HT1080 (cell line): ENCODE measurements at places on chromosomes 2 and 18.

DNA sequence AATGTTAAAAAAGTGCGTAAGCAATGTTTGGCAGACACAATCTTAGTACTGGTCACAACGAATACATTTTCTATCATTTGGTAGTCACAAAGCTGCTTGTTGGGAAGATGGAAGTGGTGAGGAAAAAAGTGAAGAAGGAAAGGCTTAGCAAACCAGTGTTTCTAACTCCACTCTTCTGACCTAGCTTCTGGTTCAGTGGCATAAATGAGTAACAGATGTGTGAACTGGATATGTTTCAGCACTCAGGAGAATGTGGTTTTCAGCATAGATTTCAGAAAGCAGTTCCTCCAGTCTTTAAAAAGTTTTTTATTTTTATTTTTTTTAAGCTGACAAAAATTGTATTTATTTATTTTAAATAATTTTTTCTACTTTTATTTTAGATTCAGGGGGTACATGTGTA is 357.1 kb downstream of the CPS1 start:
- no peak for DNase-seq

DNA sequence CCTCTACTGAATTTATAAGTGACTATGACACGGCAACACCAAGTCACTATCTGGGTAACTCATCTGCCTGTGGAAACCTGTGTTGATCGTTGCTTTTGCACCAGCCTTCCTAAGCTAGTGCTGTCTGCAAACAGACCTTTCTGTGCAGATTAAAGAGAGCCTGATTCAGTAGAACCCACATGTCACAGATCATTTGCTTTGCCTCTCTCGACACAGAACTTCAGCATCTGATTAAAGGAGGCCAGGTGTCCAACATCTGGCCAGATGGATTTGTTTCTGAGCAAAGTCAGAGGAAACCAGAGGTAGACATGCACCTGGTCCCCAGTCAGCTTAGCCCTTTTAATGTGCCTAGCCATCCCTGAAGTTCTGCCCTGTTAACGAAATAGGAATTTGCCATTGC is 15.0 kb upstream of the TTR start:
- no peak for DNase-seq

DNA sequence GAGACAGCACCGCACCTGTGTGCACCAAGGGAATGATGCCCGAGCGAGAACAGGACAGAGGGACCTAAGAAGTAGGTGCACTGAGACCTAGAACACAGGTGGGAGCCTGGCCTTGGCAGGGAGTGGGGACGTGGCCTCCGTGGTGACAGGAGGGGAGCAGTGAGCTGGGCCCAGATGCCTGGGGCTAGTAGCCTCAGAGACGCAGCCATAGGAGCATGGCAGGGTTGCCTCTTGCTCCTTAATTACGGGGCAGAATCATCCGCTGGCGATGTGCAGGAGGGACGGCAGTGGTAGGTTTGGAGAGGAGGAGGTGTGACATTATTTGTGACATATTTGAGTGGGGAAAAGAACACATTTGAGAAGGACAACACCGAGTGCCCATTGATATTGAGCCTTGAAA is 57.0 kb upstream of the HPCAL1 start:
- no peak for DNase-seq

GRCh38 chr2:126649101-126649500 is 6.9 kb upstream of the GYPC start:
- DNase-seq, result no peak

DNA sequence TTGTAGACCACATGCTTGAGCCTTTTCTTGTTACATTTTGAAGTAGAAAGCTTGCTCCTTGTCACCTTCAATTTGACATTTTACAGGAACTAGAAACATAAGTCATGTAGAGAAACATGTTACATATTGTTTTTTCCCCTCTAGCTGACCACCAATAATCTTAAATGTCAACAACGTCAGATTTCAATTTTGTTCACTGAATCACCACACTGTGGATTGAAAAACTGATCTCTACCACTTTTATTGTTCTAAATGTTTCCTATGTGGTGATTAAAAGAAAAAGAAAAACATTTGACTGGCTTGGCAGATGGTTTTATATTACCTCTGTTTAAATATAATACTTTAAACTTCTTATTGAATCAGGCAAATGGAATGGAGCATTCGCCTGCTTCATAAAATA is 87.7 kb downstream of the DSEL start:
- DNase-seq, result no peak

DNA sequence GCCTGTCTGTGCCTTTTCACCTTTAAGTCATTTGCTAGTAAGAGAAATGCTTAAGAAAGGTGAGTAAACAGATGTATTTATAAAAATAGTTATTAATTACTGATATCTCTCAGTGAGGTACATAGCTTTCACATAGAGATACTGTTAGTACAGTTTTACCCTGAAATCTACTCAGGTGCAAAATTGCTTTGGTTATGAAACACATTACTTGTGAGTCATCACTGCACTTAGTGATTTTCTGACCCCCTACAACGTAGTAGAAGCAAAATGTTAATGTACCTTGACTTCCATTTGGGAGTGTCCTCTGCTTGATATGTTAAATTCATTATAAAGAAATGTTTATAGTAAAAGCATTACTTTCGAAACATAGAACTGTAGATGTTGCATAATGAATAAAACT is 6.5 kb downstream of the GLS start:
- peak; percentile 45 for DNase-seq

- no peak for DNase-seq
These were observed 12.9 kb upstream of the ETAA1 start for GRCh38 chr2:67384123-67384822.

DNA sequence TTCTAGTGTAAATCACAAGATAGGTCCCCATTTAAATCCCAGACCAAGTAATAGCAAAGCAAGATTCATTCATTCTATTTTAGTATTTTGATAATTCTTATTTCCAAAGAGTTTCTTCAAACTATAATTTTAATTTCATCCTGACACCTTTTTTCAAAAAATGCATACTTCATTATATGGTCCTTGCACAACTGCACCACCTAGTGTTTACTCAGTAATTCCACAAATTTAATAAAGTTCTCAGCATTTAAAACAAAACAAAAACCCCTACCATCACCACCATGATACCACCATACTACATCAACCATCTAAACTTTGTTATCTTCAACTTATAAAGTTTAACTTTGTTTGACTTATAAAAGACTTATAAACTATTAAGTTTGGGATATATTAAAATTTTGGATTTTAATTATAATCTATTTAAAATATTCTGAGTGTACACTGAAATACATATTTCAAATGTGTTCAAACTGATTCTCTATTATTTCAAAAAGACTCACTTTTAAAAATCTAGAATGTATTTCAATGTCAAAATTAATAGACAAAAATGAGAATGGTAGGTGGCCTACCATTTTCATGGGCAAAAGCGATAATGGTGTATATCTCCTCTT is 44.2 kb downstream of the WDPCP start:
- DNase-seq, result peak; percentile 17

DNA sequence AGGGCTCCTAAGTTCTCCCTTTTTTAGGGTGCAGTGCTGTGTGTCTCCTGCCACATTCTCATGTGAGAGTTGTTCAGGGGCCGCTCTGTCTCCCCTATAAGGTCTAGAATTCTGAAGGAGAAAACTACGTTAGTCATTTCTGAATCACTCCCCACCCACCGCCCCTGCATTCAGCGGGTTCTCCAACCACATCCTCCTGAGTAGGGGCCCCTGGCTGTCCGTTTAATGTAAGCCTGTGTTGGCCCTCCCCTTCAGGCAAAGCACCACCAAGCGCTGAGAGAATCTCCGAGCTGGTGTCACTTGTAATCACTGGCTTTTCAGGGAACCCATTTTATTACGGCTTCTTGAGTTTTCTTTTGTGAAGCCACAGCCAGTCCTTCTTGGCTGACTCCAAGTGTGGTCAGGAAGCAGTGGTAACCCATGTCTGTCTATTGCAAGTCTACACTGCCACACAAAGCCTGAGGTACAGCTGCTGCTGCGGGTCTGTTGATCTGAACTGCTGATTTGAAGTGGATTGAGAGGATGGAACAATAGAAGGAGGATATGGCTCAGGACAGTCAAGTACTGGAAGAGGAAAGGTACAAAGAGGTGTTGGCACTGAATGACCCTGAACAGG is 16.9 kb downstream of the LCT start:
- peak; percentile 85 for DNase-seq

GRCh38 chr2:180456801-180457200 is 449.7 kb upstream of the CWC22 start:
- DNase-seq, result no peak

DNA sequence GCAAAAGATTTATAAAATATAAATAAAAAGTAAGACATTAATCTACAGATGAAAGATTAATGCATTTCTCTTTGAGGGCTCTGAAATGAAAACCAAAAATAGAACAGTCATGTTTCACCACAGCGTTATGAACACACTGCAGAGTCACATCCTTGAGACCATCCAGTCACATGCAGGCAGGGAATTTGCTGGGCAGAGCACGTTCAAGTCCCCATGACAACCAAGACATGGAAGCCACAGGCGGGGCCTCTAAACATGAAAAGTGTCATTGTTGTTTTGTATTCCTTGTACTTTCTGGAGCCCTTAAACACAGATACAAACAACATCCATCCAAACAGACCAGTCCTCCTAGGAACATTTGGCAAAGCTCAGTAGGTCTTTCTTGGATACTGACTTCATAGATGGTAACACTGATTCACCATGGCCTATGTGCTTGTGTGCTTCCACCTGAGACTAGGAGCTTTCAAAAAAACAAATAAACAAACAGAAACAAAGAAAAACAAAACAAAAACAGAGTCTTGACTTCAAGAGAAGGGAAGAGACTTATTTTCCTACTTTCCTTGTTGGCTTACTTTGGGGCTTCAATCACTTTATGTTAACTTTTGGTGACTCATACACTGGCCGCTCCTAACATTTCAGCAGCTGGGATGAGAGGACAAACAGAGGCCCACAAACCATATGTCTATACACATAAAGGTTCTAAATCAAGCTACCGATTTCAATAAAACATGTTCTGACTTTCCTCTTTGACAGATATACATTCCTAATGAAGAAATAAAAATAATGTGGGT is 99.5 kb upstream of the CCDC85A start:
- peak; percentile 30 for DNase-seq

DNA sequence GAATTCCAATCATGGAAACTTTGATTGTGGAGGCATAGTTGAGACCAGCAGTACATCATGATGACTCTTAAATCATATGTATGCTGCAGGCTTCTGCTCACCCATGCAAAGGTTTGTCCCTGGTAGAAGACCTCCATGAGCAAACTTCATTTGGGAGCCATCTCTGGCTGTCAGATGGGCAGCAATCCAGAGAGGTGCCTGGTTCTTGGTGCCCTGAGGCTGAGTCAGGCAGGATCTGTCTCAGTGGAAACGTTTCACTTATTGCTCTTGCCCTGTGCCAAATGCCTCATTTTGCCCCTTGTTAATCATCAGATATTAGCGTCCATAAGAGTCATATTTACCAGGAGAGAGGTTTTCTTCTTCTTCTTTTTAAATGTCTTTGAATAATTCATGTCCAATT is 151.5 kb upstream of the CELF4 start:
- DNase-seq, result no peak

DNA sequence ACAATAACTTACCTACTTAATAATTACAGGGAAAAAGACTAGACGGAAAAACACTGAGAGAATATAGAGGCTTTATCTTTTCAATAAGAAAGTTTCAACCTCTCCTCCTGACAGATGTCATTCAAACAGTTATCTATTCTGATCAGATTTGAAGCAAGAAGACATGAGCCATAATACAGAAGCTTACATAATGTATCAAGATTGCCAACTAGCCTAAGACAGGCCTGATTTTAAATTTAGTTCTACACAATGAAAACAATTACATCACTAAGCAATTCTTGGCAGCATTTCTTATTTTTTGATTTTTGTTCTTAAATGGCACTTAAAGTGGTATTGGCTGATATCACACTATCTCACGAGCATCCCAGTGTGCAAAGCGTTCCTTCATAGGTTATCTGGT is 41.6 kb downstream of the GPR155 start:
- no peak for DNase-seq

GRCh38 chr2:212854116-212854515 is 297.3 kb downstream of the IKZF2 start:
- DNase-seq, result no peak

GRCh38 chr2:29724282-29724681 is 197.1 kb downstream of the ALK start:
- no peak for DNase-seq

DNA sequence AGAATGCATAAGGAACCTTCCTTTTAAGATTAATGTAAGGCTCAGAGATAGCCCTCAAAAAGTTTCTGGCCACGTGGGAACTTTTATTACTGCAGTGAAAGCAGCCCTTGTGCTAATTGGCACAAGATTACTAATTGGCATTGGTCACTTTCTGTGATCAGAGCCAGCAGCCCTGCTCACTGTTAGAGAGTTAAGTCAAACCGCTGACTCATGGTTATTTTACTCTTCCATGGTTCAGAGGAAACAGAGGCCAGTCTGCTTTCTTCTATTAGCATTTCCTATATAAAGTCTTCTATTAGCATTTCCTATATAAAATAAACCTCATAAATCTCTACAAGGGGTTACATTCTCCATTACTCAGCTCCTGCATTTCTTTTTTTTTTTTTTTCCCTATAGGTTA is 1.5 kb upstream of the SLC35G4 start:
- DNase-seq, result no peak

DNA sequence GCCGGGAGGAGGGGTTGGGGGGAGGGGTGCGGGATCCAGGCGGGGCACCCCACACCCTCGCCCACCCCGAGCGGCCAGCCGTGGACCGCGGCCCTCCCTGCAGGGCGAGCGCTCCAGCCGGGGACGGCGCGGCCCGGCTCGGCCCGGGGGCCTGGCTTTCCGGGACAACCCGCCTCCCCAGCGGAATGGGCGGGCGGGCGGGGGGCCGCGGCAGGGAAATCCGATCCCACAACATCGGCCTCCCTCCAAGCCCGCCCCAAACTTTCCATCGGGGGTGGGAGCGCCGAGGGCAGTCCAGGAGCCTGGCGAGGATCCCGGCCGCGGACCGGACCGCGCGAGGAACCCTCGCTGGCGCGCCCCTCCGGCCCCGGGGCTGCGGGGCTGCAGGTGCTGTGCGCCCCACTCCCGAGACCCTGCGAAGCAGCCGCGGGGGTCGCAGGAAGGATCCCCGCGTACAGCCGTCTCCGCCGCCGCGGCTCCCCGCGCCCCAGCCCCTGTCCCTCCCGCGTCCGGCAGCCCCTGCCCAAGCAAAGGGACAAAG is 529 bp downstream of the SEMA4C start:
- DNase-seq, result no peak

GRCh38 chr2:171347591-171348032 is 86.2 kb downstream of the METTL8 start:
- DNase-seq, result peak; percentile 83
